Stimulated activated CD4-positive, alpha-beta T cell treated with anti-CD3 and anti-CD28 coated beads, Interleukin-12 subunit alpha, Interleukin-12 subunit beta, amount 100 ng/mL, for 48 hours (primary cell): ENCODE measurements at places on chromosomes 1 and 21.

- DNase-seq, result no peak
Measured at GRCh38 chr1:113439277-113439670, 49.0 kb downstream of the MAGI3 start.

DNA sequence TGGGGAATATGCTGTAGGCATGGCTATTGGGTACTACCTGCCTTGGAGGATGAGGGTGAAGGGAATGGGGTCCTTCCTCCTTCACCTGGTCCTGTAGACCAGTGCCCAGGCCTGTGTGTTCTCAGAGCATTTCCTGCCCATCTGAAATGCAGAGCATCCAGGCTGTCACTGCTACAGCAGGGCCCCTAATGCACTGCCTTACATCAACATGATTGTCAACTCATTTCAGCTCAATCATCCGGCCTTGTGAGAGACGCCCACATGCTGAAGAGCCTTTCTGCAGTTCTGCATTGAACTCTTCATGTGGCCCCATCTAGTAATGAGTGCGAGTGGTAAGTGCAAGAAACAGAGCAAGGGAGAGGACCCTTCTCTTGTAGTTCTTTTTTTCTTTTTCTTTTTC, 39.8 kb upstream of the SRP9 start:
- no peak for DNase-seq

GRCh38 chr1:209556162-209556690, 27.3 kb upstream of the CAMK1G start:
- no peak for DNase-seq

DNA sequence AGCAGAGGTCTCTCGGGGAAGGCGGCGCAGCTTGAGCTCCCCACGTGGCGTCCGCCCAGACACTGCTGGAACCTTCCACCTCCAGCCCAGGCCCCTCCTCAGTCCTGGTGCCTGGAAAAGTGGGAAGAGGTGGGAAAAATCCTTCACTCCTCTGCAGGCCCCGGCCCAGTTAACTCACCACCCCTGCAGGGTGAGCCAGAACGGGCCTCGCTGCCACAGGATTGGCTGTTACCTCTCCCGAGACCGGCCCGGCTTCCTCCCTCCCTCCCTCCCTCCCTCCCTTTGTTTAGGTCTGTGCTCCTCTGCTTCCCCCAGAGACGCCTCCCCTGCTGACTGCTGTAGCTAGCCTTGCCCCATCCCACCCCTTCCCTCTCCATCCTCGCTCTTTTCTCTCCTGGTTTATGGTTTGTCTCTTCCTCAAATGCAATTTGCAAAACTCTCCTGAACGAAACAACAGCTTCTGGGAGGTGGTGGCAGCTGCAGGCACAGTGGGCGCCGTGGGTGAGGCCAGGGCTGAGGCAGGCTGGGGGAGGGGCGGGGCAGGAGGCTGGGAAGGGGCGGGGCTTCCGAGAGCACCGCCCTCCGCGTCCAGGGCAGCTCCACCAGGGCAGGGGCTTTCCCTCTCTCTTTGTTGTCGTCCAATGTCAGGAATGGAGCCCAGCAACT, 6.5 kb downstream of the CAPN9 start:
- DNase-seq, result no peak

- no peak for DNase-seq
Measured at GRCh38 chr1:157240495-157241184, 102.4 kb upstream of the ETV3 start.

GRCh38 chr1:189986516-189986915, 491.1 kb downstream of the BRINP3 start:
- no peak for DNase-seq

DNA sequence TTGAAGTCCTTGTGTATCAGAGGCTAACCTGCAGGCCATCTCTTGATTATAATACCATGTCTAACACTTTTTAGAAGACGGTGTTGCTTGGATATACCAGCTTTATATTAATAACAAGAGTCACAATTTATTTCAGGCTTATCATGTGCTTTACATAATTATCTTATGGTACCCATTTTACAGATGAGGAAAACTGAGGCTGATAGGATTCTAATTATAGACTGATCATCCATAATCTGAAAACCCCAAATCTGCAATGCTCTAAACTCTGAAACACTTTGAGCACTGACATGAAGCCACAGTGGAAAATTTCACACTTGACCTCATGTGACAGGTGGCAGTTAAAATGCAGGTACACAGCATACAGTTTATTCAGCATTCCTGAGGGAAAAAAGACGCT, 7.2 kb upstream of the RPL11 start:
- no peak for DNase-seq

DNA sequence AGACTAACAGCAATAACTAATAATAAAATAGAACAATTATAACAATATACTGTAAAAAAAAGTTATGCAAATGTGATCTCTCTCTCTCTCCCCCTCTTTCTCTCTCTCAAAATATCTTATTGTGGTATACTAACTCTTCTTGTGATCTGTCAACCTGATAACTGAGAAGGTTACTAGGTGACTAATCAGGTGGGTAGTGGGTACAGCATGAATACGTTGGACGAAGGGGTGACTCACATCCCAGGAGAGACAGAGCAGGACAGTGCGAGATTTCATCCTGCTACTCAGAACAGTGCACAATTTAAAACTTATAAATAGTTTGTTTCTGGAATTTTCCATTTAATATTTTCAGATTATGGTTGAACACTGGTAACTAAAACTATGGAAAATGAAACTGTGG, 257.5 kb downstream of the LRRC40 start:
- DNase-seq, result no peak

GRCh38 chr1:160850993-160851392, 11.7 kb downstream of the CD244 start:
- DNase-seq, result no peak

- no peak for DNase-seq
Measured at GRCh38 chr1:52268372-52268771, 97.6 kb downstream of the CC2D1B start.

DNA sequence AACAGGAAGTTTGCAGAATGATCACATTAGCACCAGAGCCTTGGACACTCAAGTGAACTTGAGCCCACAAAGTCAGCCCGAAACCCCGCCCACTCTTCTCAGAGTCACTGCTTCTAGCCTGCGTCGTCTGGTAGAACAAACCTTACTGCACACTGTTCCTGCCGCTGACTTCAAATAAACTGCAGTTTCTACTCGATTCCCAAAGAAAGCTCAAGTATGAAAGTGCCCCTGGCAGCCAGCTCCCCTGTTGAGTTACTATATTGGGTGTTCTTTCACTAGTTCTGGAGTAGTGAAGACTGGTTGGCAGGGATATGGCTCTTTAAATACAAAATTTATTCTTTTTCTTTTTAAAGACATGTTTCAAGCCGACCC, 164.7 kb downstream of the GALNT2 start:
- no peak for DNase-seq

GRCh38 chr1:100565937-100566699, 28.2 kb downstream of the GPR88 start:
- no peak for DNase-seq

- no peak for DNase-seq
Measured at GRCh38 chr1:23984417-23985186, 4.5 kb upstream of the SRSF10 start.

DNA sequence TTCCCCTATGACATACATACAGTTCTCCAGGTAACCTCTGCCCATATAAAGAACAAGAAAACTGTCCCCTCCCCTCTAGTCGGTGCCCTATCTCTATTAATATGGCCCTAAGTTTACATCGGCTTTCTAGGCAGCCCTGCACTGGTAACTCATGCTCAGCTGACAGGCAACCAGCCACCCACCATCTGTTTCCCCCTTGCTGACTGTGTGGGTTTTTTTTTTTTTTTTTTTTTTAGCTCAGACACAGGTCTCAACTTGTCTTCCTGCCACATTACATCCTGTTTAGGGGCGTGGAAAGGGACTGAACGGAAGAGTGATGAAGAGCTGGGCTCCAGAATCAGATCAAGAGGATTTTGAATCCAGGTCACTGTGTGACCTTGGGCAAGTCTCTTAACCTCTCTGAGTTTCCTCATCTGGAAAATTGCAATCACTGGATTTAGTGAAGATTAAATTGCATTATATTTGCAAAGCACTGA, 14.0 kb downstream of the LAPTM5 start:
- DNase-seq, result no peak

DNA sequence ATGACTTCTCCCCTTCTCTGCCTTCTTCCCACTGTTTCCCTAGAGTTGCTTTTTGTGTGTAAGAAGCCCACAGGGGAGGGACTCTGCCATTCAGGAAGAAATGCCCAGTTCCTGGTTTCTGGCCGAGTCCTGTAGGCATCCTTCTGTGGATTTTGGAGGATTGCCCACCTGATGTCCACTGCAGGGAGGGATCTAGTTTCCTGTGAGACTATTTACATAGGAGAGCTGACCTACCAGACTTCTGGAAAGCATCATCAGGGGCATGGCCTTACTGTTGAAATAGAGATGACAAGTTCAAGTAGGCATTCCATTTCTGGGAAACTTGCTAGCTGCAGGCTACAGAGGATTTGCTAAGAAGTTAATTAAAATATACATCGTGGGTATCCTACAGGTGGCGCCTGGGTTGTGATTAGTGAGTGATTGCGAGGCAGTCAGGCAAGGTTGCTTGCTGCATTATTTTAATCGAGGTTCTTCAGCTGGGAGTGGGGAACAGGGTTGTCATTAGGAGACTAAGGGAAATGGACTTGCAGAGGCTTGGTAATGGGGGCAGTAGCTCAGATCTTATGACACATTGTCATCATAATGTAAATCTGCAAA, 148.7 kb downstream of the HHAT start:
- no peak for DNase-seq

DNA sequence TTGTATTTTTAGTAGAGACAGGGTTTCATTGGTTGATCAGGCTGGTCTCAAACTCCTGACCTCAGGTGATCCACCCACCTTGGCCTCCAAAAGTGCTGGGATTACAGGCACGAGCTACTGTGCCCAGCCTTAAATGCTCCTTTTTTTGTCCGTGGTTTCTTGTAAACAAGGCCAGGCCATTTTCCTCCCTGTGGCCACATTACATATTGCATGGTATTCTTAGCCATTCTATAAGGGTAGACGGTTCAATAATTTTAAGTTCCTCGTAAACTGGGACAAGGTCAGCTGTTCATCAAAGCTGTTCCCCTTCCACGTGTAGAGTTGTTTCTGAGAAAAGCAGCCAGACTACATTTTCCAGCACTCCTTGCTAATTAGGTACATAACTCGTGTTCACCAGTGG, 10.3 kb upstream of the LUZP1 start:
- DNase-seq, result no peak

DNA sequence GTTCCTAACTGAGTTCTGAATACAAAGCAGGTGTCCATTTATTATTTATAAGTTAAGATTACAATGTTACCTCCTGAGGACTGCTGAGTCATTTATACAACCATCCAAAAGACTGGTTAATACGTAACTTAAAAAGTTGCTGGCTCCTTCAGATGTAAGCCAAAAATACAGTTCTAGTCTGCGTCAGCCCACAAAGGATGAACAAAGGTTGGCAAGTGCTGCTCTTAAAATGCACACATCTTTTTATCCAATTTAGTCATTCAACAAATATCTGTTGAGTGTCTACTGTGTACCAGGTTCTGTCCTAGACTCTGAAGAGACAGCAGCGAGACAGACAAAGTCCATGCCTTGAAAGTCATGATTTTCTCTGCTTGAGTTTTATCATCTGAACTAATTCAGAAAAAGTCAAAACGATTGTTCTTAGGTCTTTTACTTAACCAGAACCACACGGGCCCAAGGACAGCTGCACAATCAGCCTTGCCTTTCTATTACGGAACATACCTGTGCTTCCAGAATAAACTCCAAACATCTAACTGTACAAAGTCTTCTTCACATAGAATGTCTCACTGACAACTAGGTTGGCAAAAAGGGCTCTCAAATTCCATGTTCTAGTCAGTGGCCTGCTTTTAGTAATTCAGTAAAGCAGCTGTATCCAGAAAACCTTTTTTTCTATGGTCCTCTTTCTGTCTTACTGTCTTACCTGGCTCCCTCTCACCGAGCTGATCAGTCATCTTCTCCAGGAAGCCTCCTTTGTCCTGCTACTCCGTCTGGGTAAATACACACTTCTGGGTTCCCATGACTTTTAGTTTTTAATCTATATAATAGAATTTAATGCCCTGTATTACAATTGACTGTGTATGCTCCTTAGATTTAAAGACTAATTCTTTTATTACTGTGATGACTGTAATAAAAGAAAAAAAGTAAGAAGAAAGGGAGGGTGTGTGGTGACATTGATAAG, 15.5 kb upstream of the CNN3 start:
- DNase-seq, result no peak

- no peak for DNase-seq
Measured at GRCh38 chr1:52637946-52638345, 5.0 kb downstream of the SHISAL2A start.

GRCh38 chr1:203805689-203806088, 10.3 kb downstream of the ZBED6 start:
- DNase-seq, result no peak

DNA sequence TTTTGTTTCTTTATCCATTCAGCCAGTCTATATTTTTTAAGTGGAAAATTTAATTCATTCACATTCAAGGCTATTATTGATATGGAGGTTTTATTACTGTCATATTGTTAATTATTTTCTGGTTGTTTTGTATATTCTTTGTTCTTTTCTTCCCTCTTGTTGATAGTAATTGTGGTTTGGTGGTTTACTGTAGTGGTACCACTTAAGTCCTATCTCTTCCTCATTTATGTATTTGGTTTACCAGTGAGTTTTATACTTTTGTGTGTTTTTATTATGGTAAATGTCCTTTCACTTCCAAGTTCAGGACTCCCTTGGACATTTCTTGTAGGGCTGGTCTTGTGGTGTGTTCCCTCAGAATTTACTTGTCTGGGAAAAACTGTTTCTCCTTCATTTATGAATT, 28.1 kb upstream of the PM20D1 start:
- DNase-seq, result no peak

DNA sequence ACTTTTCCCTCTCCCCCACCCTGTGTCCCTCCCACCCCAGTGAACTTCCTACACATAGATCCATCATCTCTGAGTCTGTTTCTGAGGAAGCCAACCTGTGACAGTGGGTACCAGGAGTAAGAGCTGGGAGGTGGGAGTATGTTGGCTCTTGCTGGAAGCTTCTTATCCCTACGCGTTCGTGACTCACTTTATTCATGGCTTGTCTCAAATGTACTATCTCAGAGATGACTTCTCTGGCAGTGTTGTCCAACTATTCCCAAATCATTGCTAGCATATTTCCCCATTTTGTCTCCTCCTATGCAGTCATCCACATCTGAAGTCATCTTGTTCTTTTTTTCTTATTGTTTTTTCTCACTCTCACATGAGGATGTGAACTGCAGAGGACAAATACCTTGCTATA, 88.0 kb downstream of the HIVEP3 start:
- DNase-seq, result no peak

DNA sequence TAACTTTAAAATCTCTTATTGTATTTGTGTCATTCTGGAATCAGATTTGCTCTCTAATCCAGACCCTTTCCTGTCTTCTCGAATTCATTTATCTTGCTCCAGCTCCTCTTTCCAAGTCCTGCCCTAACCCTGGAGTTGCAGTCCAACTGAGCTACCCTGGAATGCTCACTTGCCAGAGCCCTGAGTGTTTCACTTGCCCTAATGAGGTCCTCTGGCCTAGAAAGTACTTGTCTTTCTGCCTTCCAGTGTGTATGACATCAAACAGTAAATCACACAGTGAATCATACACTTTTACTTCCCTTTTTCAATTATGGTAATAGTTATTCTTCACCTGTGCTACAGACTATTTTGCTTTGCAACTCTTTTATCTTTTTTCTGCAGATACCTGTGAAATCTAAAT, 96.9 kb downstream of the NEK7 start:
- DNase-seq, result no peak
